Esophagus mucosa (tissue), 1 donor: ENCODE measurements at places on chromosomes 13 and 19. TPM values are rescaled to one million over a fixed set of nuclear protein-coding genes. Genes with fewer than 3 reads are reported as not detected.

GSX1 gene
- total RNA-seq, result not detected

IRGC gene
- total RNA-seq, result not detected

CERS1 gene
- not detected for total RNA-seq

ZNF675 gene
- total RNA-seq, result 10.6 TPM

PSG3 gene
- total RNA-seq, result not detected

YJEFN3 gene
- 1.00 TPM for total RNA-seq

KLF1 gene
- total RNA-seq, result not detected

LRG1 gene
- 24.9 TPM for total RNA-seq

ZNF844 gene
- total RNA-seq, result 5.6 TPM

ATP8A2 gene
- total RNA-seq, result not detected
